ENCODE measurements at places on chromosomes 1 and 21. TPM values are rescaled to one million over a fixed set of nuclear protein-coding genes. Genes with fewer than 3 reads are reported as not detected.

S100A9 gene
- not detected for total RNA-seq

FCRL2 gene
- not detected for total RNA-seq

CYP4A22 gene
- total RNA-seq = not detected

HTR1D gene
- total RNA-seq = 0.36 TPM

COL9A2 gene
- total RNA-seq = 0.13 TPM

BCL2L15 gene
- total RNA-seq = 0.59 TPM

CCDC181 gene
- total RNA-seq = not detected

BSND gene
- total RNA-seq = not detected

RYR2 gene
- 0.10 TPM for total RNA-seq

EXOC8 gene
- 14.8 TPM for total RNA-seq

ACBD6 gene
- total RNA-seq = 25.4 TPM

MYBPHL gene
- not detected for total RNA-seq

SMPDL3B gene
- not detected for total RNA-seq

TRIM67 gene
- total RNA-seq = not detected

OPTC gene
- total RNA-seq = not detected

CRABP2 gene
- 55.6 TPM for total RNA-seq

SPRR4 gene
- total RNA-seq = not detected

AMY1B gene
- total RNA-seq = not detected

ELF3 gene
- 0.09 TPM for total RNA-seq

HHIPL2 gene
- total RNA-seq = not detected

IL20 gene
- not detected for total RNA-seq

CFAP45 gene
- 0.98 TPM for total RNA-seq

CR1 gene
- total RNA-seq = not detected

BMP8A gene
- total RNA-seq = not detected

LRRIQ3 gene
- total RNA-seq = 1.3 TPM

ARL8A gene
- total RNA-seq = 52.6 TPM

DHRS3 gene
- total RNA-seq = 7.0 TPM

F13B gene
- not detected for total RNA-seq

ARF1 gene
- total RNA-seq = 597 TPM

CA6 gene
- total RNA-seq = not detected

GPR25 gene
- not detected for total RNA-seq

TMPRSS2 gene
- not detected for total RNA-seq

CDKN2C gene
- 12.3 TPM for total RNA-seq

ATP1A4 gene
- not detected for total RNA-seq

SPATA17 gene
- not detected for total RNA-seq

PANK4 gene
- total RNA-seq = 24.6 TPM

CYP4Z1 gene
- total RNA-seq = not detected

TNFSF4 gene
- 1.0 TPM for total RNA-seq

EXO1 gene
- 15.3 TPM for total RNA-seq

PTGFR gene
- total RNA-seq = 11.0 TPM

C4BPA gene
- total RNA-seq = not detected

RHBDL2 gene
- 0.15 TPM for total RNA-seq

SH2D1B gene
- not detected for total RNA-seq

CHTOP gene
- 51.3 TPM for total RNA-seq

SF3B4 gene
- total RNA-seq = 82.5 TPM

PTCH2 gene
- 0.75 TPM for total RNA-seq

S100A16 gene
- 270 TPM for total RNA-seq

TGFB2 gene
- 2.0 TPM for total RNA-seq

KLF17 gene
- not detected for total RNA-seq

MRPL20 gene
- total RNA-seq = 133 TPM
